ENCODE measurements at places on chromosomes 7 and 10. TPM values are rescaled to one million over a fixed set of nuclear protein-coding genes. Genes with fewer than 3 reads are reported as not detected.

DNA sequence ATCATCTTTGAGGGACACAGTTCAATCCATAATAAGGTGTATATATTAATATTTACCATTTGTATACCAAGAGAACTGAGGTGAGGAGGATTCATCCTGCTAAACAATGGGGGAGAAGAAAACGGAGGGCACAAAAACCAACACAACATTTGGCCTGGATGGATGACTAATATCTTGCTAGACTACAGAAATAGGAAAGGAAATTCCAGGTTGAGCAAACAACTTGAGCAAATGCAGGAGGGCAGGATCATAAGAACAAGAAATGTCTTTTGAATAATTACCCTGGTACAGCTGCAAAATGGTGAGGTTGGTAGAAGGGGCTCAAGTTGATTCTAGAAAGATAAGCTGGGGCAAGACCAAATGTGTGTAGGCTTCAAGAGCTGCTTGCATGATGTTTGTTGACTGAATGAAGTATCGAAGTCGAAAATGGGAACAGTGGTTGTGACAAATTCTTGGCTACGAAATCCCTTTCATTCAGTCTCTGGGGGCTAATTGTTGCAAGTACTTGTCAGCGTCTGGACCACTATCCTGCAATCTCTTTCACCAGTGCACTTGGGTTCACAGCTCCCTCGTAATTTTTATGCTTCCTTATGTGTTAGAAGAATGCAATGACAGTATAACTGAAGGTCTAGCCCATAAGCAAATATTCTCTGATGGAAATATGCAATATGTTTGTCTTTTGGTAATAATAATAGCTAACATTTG lies 176.2 kb downstream of the PTEN start:
- DNase-seq = peak; percentile 67

GRCh38 chr7:142642316-142642715 lies 107.0 kb upstream of the PRSS1 start:
- no peak for DNase-seq

GRCh38 chr10:25493122-25493893 lies 318.5 kb downstream of the GPR158 start:
- peak; percentile 0 for DNase-seq

GRCh38 chr7:152504816-152505215 lies 69.0 kb upstream of the KMT2C start:
- no peak for DNase-seq

- DNase-seq = no peak
Observed at GRCh38 chr10:101238732-101239105, 9.5 kb upstream of the LBX1 start.

GRCh38 chr10:49382226-49382625 lies 13.7 kb downstream of the DRGX start:
- no peak for DNase-seq

DNA sequence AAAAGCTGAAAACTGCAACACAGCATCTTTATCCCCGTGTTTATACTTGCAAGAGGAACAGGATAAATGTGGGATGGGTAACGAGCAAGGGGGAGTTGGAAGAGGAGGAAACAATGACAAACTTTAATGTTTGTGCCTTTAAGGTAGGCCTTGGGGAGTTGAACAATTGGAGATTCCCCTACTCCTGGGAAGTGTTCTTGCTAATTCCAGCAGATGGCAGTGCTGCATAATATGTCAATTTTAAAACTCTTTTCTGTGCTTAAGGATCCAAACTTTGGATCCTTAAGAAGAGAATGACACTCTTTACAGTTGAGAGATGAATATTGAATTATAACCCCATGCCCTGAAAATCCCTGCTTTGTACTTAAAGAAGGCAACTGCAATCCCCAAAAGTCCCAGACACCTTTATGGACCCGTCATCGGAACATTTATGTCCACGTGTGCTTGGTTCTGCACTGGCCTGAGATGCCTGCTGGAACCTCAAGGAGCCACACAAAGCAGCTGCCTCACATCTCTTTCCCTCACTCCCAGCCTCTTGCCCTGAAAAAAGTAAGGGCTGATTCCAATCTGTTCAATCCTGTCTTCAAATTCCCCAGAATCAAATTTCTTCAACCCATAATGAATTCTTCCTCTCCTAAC lies 12.0 kb downstream of the IFIT5 start:
- peak; percentile 75 for DNase-seq

- no peak for DNase-seq
Observed at GRCh38 chr10:70479626-70480238, 1.2 kb downstream of the PALD1 start.

- DNase-seq = no peak
Observed at GRCh38 chr10:120951288-120951687, 100.1 kb downstream of the WDR11 start.

DNA sequence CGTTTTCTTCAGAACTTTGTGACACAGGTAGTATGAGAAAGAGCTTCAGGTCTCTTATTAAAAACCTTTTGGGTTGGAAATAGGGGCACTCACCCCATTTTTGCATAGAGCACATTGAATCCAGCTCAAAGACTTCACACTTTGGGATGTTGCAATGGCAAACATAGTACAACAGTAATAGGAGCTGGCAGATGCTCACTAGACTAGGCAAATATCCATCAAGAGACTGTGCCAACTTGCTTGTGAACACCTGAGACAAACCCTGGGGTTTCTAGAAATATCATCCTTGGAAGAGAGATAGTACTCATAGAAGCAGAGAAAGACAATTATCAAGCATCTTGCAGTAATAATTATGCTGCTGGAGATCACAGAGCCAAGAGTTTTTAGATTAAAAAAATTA lies 280.0 kb downstream of the CACNA2D1 start:
- no peak for DNase-seq

GRCh38 chr10:106506526-106507283 lies 657.8 kb downstream of the SORCS1 start:
- DNase-seq = peak; percentile 37

GRCh38 chr10:28800144-28800543 lies 122.8 kb downstream of the BAMBI start:
- DNase-seq = peak; percentile 38

- DNase-seq = peak; percentile 12
Observed at GRCh38 chr7:22563621-22564241, 63.7 kb upstream of the STEAP1B start.

DNA sequence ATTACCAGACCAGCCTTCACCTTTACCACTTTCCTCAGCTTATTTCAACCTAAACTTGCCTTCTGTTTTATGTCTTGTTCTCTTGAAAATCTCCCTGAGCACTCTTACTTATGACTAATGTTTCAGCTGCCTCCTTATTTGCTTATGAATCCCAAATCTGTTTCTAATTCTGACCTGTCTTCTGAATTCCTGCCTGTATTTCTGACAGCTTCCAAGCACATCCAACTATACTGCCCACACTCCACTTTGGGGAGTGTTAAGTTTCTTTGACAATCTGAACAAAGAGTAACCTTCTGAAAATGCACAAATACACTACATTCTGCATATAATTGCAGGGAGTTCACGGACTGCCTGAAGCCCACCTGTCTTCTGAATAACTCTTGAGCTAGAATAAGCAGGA lies 48.7 kb downstream of the ARMC3 start:
- no peak for DNase-seq

- DNase-seq = no peak
Observed at GRCh38 chr7:26553582-26553981, 261.9 kb downstream of the SNX10 start.

- DNase-seq = no peak
Observed at GRCh38 chr10:112835944-112836451, 114.0 kb upstream of the TCF7L2 start.

GRCh38 chr7:40883826-40884225 lies 749.0 kb downstream of the SUGCT start:
- DNase-seq = no peak

DNA sequence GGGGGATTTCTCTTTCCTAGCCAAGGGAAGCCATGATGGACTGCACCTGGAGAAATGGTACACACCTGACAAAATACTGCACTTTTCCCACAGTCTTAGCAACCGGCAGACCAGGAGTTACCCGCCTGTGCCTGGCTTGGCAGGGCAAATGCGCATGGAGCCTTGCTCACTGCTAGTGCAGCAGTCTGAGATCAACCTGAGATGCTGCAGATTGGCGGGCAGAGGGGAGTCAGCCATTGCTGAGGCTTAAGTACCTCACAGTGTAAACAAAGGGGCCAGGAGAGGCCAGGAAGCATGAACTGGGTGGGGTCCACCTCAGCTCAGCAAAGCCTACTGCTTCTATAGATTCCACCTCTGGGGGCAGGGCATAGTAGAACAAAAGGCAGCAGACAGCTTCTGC lies 49.4 kb downstream of the OR13A1 start:
- no peak for DNase-seq

The INHBA gene
- total RNA-seq = 133 TPM

The TRPV5 gene
- not detected for total RNA-seq

The SFTPA1 gene
- total RNA-seq = not detected

The SLC18A3 gene
- total RNA-seq = not detected

Measured in IMR-90 (cell line).